HFF-Myc (cell line): ENCODE measurements at places on chromosomes 7 and 10.

GRCh38 chr10:115903207-115903606 is 369.8 kb downstream of the GFRA1 start:
- DNase-seq: no peak

GRCh38 chr10:48455392-48456151 is 149.1 kb downstream of the MAPK8 start:
- no peak for DNase-seq

- no peak for DNase-seq
These were observed 2.4 kb downstream of the H2AZ2 start for GRCh38 chr7:44845451-44845850.

DNA sequence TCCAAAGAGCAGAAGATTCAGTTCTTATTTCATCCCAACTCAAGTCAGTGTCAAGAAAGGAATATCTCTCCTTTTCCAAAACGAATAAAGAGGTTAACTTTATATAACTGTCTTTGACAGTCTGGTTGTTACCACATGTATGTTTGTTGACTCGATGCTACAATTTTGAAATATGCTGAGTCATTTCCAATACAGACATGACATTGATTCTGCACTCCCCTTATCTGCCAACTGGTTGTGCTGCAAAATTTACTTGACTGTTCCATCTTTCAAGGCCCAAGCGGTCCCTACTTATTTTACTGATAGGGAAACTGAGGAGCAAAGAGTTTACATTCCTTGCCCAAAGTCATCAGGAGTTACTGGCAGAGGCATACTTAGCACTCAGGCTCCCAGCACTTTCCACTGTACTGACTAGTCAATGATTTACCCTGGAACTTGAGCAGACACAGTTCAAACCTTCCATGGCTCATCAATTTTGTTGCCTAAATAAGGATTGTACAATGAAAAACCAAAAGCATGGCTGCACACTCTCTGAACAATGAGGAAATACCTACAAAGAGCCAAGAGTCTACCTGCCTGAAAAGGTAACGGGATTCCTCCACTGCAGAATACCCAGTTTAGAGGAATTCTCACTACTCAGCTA is 52.8 kb downstream of the ABLIM1 start:
- DNase-seq: no peak

DNA sequence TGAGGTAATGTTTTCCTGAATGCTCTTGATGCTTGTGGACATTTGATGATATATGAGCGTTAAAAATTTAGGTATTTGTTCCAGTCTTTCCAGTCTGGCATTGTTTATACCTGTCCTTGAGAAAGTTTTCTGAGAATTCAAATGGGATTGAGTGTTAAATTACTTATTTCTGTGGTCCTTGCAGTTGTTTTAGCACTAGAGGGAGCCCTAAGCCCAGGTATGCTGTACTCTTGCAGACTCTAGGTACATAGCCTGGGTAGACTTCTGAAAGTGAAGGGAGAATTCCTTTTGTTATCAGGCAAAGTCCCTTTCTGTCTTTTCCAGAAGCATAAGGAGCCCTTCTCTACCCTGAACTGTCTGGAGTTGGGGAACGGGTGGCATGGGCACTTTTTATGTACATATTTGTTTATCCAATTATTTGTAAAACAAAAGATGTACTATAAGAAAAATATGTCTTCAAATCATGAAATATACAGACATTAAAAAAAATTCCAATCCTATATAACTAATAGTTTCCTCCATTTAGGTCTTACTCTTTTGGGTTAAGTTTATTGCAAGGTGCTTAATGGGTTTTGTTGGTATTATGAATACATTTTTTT is 262.1 kb downstream of the ATRNL1 start:
- peak; percentile 29 for DNase-seq

GRCh38 chr10:124494046-124494807 is 32.6 kb downstream of the LHPP start:
- DNase-seq: no peak

- no peak for DNase-seq
These were observed 621 bp upstream of the FAM13C start for GRCh38 chr10:59362959-59363381.

DNA sequence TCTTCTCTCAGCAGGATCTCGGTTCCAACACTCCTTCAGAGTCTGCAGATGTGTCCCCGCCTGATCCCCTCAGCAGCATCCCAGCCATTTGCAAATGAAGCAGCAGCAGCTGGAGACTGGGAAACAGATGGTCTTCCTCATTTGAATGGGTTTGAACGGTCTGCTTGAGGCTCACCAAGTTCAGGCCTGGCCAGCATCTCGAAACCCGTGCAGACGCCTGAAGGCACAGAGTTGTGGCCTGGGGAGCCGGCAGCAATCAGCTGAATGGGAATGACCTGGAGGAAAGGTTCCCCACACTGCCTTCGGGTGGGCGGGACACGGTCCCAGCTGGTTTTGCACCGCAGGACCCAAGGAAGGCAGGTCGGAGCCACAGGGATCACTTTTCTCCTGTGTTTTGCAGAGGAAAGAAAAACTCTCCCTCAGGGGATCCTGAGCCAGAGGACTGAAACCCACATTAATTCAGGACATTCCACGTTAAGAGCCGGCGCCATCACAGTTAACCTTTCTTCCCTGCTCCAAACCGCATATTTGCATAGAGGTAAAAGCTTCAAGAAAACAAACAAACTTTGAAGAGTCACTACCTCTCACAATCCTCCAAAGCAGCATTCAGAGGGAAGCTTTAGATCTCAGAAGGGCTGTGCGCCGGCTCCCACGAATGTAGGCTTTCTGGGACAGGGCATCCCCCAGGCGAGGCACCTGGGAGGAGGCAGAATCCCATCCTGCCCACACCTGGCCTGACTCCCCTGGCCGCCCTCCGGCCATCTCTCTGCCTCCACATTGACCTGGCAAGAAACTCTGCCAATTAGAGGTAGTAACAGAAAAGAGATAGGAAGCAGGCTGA is 17.7 kb downstream of the FGFR2 start:
- DNase-seq: no peak

- no peak for DNase-seq
These were observed 91.4 kb upstream of the NAMPT start for GRCh38 chr7:106376026-106376799.

GRCh38 chr7:81672872-81673271 is 97.0 kb downstream of the HGF start:
- DNase-seq: no peak

DNA sequence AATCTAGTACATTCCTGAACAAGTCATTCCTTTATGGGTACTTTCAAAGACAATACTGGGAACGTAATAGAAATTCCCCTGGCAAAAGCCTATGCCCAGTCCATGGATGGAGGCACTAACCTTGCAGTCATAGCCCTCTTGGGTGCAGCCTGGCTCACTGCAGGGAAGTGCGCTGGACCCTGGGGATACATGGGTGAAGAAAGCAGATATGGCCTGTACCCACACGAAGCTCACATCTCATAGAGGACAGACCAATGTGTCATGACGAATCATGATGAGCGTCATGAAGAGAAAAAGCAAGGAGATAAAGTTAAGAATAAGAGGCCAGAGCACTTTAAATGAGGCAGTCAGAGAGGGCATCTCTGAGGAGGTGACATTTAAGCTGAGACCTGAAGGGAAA is 11.8 kb downstream of the PRLHR start:
- no peak for DNase-seq

- no peak for DNase-seq
These were observed 3.4 kb downstream of the H2BK1 start for GRCh38 chr7:151206914-151207313.

DNA sequence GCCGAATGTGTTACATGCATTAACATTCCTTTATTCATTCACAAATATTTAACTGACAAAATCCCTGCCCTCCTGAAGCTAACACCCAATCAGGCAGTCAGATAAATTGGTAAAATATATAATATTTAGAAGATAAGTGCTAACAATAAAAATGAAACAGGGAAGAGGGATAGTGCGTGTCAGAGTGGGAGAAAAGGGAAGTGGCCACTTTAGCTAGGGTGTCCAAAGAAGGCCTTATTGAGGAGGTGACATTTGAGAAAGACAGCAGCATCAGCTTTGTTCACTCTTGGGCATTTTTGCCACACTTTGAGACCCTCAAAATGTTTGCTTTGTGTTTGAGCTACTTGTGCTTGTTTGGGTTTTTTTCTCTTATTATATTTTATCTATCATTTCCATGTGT is 317.8 kb downstream of the SNX13 start:
- no peak for DNase-seq

GRCh38 chr10:33094263-33095051 is 136.4 kb upstream of the ITGB1 start:
- DNase-seq: no peak

DNA sequence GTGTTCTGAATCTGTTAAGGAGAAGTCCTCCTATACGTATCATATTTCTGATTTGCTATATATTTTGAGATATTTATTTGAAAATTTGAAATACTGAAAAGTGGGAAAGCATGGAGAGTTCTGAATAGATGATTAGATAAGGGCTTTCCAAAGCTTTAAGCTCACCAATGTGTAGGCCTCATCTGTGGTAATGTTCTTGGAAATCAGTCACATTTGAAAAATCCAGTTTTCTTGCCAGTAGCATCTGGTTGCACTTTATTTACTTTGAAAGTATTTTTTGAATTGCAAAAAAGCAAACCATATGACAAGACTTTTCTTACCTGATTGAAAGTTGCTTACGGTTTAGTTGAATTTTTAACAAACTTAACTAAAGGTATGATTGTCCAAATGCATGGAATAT is 21.7 kb downstream of the ADD3 start:
- no peak for DNase-seq

GRCh38 chr10:124303662-124304418 is 114.9 kb downstream of the OAT start:
- no peak for DNase-seq

- no peak for DNase-seq
These were observed 42.8 kb upstream of the DNAAF5 start for GRCh38 chr7:683526-684205.

GRCh38 chr7:19377611-19378344 is 232.6 kb upstream of the FERD3L start:
- DNase-seq: no peak

DNA sequence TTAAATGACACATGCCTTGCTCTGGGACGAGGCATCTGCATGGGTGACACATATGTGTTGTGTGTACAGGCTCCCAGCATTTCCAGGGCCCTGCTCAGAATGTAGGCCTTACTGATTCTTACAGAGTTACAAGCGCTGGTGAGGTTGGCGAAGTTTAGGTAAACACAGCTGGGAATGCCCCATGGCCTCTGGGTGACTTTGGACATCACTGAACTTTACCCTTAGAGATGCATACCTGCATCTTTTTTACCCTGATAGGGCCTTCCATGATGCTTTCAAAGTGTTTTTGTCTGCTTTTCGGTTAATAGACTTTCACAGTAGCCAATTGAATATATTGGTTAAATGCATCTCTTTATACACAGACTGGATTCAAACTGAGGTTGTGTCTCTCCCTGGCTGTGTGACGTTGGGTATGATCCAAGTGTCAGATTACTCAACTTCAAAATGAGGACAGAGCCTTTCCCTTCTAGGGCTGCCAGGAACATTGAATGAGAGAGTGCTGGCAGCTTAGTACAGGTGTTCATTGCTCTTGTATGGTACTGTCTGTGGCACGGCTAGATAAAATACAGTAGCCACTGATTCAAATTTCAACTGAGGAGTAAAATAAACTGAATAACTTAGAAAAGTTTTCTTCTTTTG is 29.5 kb downstream of the EGFR start:
- DNase-seq: no peak

DNA sequence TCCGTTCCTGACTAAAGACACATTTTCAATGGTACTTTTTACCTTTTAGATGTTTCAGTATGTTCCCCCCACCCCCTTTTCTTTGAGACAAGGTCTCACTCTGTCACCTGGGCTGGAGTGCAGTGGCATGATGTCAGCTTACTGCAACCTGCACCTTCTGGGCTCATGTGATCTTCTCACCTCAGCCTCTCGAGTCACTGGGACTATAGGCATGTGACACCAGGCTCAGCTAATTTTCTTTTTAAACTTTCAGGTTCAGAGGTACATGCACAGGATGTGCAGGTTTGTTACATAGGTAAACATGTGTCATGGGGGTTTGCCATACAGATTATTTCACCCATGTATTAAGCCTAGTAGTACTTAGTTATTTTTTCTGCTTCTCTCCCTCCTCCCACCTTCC is 99.3 kb upstream of the RPA3 start:
- DNase-seq: no peak

DNA sequence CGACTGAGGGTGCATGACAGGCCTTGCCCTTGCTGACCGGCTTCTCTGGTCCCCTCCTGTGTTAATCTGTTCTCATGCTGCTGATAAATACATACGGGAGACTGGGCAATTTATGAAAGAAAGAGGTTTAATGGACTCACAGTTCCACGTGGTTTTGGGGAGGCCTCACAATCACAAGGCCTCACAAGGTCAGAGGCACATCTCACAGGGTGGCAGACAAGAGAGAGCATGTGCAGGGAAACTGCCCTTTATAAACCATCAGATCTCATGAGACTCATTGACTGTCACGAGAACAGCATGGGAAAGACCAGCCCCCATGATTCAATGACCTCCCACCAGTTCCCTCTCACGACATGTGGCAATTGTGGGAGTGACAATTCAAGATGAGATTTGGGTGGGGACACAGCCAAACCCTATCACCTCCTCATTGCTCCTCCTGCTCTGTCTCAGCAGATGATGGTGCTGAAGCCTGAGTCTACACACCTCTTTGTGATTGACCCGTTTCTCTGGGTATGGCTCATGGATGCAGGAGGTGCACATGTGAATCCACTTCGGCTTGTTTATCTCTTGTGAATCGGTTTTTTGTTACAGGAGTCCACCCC is 547.8 kb downstream of the DNAJB6 start:
- no peak for DNase-seq
